ENCODE measurements at places on chromosomes 12 and 14. TPM values are rescaled to one million over a fixed set of nuclear protein-coding genes. Genes with fewer than 3 reads are reported as not detected.

Gene RFLNA
- 0.19 TPM for total RNA-seq

Gene OASL
- 0.34 TPM for total RNA-seq

Gene AMN
- total RNA-seq, result not detected

DNA sequence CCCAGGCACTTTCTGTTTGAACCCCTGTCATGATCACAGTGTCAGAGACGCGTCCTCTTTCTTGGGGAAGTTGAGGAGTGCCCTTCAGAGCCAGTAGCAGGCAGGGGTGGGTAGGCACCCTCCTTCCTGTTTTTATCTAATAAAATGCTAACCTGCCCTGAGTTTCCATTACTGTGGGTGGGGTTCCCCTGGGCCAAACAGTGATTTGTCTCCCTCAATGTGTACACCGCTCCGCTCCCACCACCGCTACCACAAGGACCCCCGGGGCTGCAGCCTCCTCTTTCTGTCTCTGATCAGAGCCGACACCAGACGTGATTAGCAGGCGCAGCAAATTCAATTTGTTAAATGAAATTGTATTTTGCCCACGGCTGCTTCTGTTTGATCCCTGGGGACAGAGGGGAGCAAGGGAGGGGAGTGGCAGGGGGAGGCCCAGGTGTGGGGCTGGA lies 5.1 kb downstream of the SHMT2 start:
- no peak for DNase-seq

DNA sequence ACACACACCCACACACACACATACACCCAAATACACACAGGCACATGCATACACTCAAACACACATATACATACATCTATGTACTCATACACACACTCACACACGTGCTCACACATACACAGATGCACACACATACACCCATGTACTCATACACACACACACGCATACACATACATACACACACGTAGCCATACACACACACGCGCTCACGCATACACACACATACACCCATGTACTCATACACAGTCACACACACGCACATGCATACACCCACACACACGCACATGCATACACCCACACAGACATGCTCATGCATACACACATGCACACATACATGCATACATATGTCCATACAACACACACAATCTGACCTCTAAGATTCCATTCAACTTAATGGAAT lies 87.7 kb upstream of the ANO2 start:
- DNase-seq, result no peak

DNA sequence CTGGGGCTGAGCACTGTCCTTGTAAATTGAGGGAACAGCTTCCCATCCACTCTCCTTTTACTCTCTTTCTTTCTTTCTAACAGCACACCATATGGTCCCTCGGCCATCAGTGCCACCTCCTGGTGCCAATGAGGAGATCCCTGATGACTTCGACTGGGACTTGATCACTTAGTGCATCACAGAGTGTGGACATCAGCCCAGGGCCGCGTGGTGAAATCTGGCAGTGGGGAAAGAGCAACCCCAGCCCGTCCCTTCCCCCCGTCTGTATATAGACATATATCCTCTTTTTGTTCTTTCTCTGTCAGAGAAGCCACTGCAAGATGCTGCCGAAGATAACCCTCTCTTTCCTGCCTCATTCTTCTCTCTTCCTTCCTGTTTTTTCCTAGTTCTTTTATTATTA lies 13.5 kb downstream of the C3AR1 start:
- DNase-seq, result no peak

All from dermis blood vessel endothelial cell (primary cell).